ENCODE measurements at places on chromosomes 11 and 22. TPM values are rescaled to one million over a fixed set of nuclear protein-coding genes. Genes with fewer than 3 reads are reported as not detected.

TOMM22 gene
- 56.1 TPM for total RNA-seq

PRR5L gene
- 3.8 TPM for total RNA-seq

- peak; percentile 26 for DNase-seq
Measured at GRCh38 chr11:63862923-63863322, 24.0 kb downstream of the MARK2 start.

GRCh38 chr22:41382098-41382578 is 396 bp downstream of the TEF start:
- DNase-seq: peak; percentile 64

DNA sequence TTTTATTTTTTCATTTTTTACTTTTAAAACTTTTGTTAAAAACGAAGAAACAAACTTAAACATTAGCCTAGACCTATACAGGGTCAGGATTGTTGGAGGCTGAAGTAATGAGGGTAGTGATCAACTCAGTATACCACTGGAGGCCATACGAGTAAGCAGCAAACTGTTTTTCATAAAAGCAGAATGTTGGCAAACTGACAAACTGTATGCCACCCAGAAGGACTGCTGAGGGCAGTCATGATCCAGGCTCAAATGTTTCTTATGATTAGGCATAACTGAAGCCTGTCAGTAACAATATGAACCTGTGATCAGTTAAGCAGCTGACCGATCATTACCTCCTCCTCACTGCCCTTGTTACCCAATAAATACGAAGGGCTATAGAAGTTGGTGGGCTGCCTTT is 10.2 kb upstream of the SC5D start:
- DNase-seq: no peak

- DNase-seq: no peak
Measured at GRCh38 chr11:71301046-71301857, 48.9 kb upstream of the SHANK2 start.

DNA sequence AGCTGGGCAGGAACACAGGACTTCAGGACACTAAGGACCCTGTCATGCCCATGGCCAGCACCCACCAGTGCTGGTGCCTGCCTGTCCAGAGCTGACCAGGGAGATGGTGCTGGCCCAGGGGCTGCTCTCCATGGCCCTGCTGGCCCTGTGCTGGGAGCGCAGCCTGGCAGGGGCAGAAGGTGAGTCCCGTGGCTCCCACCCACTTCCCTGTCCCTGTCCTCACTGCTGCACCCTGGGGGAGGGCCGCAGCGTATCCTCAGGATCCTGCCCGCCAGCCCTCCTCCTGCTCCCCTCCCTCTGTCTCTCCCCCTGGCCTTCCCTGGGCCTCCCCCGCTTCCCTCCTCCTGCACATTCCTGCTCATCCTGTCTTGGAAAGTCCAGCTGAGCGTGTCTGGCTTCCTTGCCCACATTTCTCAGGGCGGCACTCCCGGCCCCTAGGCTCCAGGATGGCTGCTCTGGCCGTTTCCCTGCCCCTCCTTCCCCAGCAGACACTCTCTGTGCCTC is 8.7 kb downstream of the CSF2RB start:
- no peak for DNase-seq

Data from naive thymus-derived CD8-positive, alpha-beta T cell (primary cell).